ENCODE measurements at places on chromosomes 4 and X. TPM values are rescaled to one million over a fixed set of nuclear protein-coding genes. Genes with fewer than 3 reads are reported as not detected.

- no peak overlapping the region for H3K27ac ChIP-seq
- H3K27me3 ChIP-seq = peaks cover 6% of the 10 kb centered on the region
- H3K4me3 ChIP-seq = no peak overlapping the region
- DNase-seq = no peak
- peaks cover 23% of the 10 kb centered on the region for H3K4me1 ChIP-seq
These were observed 2.7 kb upstream of the MAML3 start for GRCh38 chr4:140156529-140157171.

DNA sequence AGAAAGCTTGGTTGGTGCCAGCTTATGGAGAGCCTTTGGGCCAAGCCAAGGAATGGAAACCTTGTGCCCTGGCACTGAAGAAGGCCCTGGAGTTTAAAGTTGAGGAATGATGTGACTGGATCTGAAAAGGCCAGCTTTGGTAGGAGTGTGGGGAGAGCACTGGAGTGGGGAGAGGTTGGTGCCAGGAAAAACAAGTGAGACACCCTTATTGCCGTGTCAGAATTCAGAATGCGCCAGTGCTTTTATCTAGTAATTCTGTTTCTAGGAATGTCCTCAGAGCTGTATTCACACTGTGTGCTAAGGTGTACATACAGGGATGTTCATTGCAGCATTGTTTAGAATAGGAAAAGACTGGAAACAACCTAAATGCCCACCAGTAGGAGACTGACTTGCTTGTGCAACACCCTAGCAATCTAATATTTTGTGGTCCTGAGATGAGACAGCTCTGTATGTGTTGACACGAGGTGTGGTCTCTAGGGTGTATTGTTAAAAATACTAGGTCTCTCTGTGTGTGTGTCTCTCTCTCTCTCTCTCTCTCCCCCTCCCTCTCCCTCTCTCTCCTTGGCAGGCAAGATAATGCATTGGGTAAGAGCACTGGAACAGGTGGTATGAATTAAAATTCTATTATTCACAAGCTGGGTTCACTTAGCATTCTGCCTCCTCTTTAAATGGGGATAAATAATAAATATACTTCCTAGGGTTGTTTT, 107.8 kb downstream of the GATB start:
- no peak overlapping the region for H3K27ac ChIP-seq
- H3K4me1 ChIP-seq = peaks cover 5% of the 10 kb centered on the region
- H3K27me3 ChIP-seq = no peaks in the 10 kb centered on the region

DNA sequence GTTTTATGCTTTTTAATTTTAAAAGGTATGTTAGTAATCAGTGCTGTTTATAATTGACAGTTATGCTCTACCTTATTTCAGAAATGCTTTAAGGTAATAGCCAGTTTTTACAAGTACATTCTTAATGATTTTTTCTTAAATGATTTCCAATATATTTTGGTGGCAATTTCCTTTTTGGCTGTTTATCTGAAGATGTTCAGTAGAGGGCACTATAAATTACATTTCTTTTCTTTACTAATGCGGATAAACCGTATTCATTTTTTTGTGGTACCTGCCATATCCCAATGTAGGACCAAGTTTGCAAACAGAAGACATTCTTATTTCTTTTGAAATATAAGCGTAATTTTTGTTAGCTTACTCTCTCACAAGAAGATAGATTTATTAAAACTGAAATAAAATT, 65.4 kb downstream of the CCKAR start:
- no peaks in the 10 kb centered on the region for H3K36me3 ChIP-seq
- no peak for DNase-seq
- H3K4me3 ChIP-seq = no peak overlapping the region
- no peaks in the 10 kb centered on the region for H3K27me3 ChIP-seq
- H3K4me1 ChIP-seq = no peaks in the 10 kb centered on the region

GRCh38 chr4:73344106-73344505, 60.0 kb upstream of the ALB start:
- H3K27me3 ChIP-seq = no peaks in the 10 kb centered on the region
- no peaks in the 10 kb centered on the region for H3K36me3 ChIP-seq
- H3K27ac ChIP-seq = no peak overlapping the region
- DNase-seq = no peak
- no peak overlapping the region for H3K4me3 ChIP-seq

DNA sequence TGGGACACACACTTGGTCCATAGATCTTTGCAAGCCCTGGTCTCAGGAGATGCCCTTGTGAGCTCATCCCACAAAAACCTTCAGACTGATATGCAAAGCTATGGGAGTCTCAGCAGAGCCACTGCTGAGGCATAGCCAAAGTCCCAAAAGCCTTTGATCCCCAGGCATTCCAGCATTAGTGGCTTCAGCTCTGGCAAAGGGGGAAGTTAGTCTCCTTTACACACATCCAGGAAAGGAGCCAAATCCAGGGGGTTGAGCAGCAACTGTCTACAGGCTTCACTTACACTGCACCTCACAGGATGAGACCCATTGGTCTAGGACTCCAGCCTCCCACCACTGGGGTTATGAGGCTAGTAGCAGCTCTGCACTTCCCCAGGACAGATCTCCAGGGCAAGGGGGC, 14.0 kb downstream of the PF4 start:
- H3K27me3 ChIP-seq = no peaks in the 10 kb centered on the region
- H3K4me3 ChIP-seq = no peak overlapping the region
- H3K36me3 ChIP-seq = no peaks in the 10 kb centered on the region
- no peak for DNase-seq
- no peaks in the 10 kb centered on the region for H3K4me1 ChIP-seq

The HMX1 gene
- total RNA-seq = 2.9 TPM

The RIBC1 gene
- total RNA-seq = 1.8 TPM
